ENCODE measurements at places on chromosomes 4 and X.

DNA sequence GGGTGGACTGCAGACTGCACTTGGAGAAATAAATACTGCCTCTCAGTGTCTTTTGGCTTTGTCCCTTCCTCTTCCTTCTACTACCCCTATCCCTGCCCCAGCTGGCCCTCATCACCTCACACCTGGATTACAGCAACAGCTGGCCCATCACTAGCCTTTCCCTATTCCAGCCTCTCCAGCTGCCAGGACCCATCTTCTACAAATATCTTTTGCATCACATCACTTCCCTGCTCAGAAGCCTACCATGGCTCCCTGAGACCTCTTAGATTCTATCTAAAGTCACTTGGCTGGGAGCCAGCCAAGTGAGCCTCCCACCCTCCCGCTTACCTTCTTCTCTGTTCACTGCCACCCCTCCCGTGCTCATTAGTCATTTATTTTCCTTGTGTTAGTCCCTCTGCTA, 66.8 kb downstream of the TSC22D3 start:
- no peak for DNase-seq

DNA sequence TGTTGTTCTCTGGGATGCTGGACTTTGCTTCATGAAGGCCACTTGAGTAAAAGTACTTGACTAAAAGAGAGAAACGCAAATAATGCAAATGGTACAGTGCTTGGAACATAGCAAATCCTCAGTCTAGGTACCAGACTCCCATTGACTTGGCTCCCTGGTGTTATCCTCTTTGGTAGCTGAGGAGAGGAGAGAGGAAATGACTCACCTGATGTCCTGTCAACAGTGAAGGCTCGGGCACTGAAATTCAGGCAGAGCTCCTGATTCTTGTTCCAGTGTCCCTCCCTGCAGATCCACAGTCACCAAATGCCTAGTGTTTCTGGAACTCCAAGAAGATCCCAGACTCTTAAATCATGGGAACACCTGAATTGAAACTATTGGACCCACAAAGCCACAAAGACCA, 22.5 kb upstream of the TCEAL4 start:
- DNase-seq, result no peak

DNA sequence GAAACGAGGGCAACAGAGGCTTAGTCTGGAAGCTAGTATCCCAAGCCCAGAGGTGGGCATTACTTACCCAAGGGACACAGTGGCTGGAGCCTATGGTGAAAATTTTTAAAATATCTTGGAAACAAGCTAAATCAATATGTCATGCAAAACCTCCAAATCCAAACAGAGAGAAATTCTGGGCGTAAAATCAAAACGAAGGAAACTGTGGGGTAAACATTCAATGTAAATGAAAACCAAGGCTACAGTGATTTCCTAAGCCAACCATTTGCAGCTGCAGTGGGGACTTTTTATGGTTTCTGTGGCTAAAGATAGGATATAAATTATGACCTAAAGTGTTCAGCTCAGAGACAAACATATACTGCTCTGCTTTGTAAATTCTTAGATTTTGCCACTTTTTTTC, 507.7 kb upstream of the DIAPH2 start:
- DNase-seq, result no peak

DNA sequence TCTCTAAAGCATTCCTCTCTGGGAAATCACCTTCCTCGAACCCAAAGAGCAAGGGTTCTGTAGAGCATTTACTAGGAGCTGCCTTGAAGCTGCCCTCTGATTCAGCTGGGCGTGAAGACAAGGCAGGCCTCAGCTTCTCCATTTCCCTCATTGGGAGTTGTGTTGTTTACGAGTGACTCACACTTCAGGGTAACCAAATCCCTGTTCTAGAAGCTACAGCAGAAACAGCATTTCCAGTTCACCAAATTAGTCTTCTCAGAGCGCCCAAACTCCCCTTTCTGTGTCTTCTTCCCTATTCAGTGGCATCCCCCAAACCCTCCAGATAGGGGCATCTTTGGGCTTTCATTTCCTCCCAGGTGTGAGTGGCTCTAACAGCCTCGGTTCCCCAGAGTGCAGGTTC, 863 bp upstream of the XPNPEP2 start:
- no peak for DNase-seq

GRCh38 chrX:107054978-107055377, 55.0 kb upstream of the MORC4 start:
- DNase-seq, result no peak

All from hematopoietic multipotent progenitor cell treated with erythropoietin and hydrocortisone succinate and interleukin-3 and kit ligand, for 8 days (in vitro differentiated cells).